ENCODE measurements at places on chromosomes 1 and 21.
A peak's percentile ranks its signal among the peaks of the same experiment; 100 is the strongest.

GRCh38 chr1:147612366-147612765 is 58.0 kb downstream of the ACP6 start:
- no peak for DNase-seq

- DNase-seq, result no peak
Measured at GRCh38 chr1:235533476-235534168, 29.4 kb upstream of the B3GALNT2 start.

- no peak for DNase-seq
Measured at GRCh38 chr1:61226791-61227567, 144.6 kb downstream of the NFIA start.

- no peak for DNase-seq
Measured at GRCh38 chr21:34180407-34180806, 107.0 kb downstream of the MRPS6 start.

- no peak for DNase-seq
Measured at GRCh38 chr1:109808703-109809102, 45.0 kb upstream of the EPS8L3 start.

DNA sequence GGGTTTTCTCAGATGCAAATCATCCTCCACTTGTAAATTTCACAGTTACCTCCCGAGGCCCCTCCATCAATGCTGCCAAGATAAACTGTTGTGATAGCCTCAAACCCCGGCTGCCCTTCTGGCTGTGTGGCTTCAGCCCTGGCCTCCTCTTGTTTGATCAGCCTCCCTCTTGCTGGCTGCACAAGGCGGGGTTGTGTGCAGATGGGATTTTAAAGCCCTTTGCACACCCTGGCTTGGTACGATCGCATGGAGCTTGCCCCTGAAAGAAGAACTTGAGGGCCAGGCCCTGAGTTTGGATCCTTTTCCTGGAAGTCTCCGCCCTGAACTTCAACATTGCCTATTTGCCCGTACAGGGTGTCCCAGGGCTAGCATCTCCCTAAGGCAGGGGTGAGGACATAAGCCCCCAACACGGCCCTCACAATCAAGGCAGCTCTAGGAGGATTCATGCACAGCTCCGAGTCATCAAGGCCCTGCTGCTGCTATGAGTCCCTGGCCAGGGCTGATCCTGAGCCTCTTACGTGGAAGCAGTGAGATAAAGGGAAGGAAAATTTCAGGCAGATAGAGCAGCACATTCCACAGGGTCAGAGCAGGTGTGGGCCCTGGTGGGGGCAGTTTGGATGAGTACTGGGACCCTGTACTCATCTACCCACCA is 181.2 kb upstream of the VAMP3 start:
- no peak for DNase-seq

GRCh38 chr1:197674286-197674685 is 101.0 kb downstream of the DENND1B start:
- DNase-seq, result no peak

DNA sequence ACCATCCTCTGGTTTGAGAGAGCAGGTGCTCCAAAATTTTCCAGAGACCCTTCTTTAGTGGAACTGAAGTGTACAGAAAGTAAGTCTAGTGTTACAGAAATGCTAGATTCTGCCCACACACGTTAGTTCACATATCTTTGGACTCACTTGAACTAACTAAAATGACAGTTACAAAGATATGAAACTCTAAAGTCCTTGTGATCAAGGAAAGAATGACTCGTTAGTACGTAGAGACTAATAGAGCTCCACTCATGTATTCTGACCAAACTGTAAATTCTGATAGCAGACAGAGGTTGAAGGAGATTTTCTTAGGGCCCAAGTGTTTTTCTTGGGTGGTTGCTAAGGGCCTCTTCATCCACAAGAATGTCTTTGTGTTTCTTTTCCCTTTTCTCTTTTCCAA is 491.5 kb upstream of the B3GALT2 start:
- DNase-seq, result no peak

- no peak for DNase-seq
Measured at GRCh38 chr1:48329486-48329885, 107.0 kb downstream of the SLC5A9 start.

DNA sequence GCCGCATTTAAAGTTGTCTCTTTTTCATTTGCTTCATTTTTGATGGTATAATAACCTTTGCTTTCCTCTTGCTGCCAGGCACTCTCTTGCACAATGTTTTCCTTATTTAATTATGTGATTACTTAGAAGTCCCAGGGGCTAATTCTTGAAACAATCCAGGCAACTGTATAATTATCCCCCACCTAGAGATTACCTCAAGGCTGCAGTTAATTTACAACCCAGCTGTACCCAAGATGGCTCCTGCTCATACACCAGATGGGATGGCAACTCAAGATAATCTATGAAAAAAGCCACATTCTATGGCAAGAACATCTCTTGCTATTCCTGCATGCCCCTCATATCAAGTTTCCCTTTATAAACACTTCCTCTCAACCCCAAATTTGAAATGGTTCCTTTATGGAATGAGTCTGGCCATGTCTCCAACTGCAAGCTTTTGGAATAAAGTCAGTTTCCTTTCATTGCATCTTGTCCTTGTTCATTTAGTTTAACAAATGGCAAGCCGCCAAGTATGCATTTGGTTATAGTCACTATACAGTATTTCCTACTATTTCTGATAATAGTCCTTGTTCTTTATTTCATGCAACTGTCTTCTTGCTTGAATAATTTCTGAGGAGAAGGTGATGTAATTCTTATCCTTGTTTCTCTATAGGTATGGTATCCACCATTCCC is 1042.6 kb downstream of the PLA2G4A start:
- DNase-seq, result no peak

DNA sequence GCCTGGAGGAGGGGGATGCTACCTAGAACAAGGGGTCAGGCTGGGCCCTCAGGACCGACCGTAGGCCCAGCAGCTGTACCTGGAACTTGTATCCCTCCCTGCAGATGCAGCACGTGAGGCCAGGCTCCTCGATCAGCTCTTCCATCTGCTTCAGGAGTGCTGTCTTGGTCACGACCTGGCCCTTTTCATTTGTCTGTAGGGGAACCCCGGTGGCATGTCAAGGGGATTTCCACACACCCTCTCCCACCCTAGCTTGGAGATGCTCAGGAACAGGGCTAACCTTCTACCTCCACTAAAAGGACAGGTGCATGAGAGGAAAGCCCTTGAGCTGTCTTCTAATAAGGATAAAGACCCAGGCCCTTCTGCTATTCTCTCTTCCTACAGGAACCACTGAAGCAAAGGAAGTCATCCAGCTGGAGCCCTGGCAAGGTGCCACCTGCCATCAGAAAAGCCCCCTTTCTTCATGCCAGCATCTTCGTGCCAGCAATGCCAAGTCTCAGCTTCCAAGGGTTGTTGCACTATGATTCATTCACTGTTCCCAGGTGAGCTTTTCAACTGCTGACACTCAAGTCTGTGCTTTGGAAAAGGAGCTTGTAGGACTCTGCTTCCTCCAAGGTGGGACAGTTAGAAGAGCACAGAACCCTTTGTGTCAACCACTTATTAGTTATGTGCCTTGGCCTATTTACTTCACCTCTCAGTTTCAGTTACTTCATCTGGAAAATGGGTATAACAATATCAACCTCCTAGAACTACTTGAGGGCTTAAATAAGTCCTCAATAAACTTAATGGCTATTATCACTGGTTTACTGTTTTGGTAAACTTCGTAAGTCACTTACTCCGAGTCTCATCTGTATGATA is 122.1 kb downstream of the UBR4 start:
- no peak for DNase-seq

- DNase-seq, result no peak
Measured at GRCh38 chr1:223326776-223327175, 37.2 kb downstream of the SUSD4 start.

DNA sequence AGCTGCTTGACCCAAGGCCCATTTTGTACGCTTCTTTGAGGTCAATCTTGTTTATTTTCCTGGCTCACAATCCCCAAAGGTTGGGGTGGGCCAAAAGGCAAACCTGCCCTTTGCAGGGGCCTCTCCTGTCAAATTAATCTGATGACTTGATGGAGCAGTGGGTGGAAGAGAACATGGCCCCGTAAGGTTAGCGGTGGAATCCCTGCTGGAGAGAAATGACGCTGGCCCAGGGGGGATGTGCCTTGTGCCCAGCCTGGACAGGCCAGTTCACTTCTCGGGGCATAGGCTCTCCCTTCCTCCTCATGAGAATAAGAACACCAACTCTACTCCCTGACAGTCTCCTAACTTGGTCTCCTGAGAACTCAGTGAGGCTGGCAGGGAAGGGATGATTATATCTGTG is 40.5 kb downstream of the C1orf198 start:
- DNase-seq, result no peak

DNA sequence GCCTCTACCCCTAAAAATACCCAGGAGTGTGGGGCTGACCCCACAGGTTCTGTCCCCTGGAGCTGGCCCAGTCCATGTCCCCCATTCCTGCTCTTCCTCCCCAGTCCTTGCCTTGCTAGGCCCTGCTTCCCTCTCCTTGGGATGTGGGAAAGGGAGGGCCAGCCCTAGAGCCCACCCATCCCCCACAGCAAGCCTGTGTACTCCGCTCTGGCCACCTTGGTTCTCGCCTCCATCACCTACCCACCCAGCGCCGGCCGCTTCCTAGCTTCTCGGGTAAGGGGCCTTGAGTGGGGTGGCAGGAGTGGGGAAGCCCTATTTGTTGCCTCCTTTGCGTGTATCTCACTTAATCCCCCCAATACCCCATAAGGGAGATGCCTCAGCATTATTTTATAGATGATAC is 6.7 kb downstream of the CLCNKB start:
- no peak for DNase-seq

GRCh38 chr1:225670806-225671733 is 18.1 kb upstream of the ENAH start:
- DNase-seq, result no peak

GRCh38 chr1:16960560-16961296 is 19.7 kb downstream of the MFAP2 start:
- peak; percentile 49 for DNase-seq

DNA sequence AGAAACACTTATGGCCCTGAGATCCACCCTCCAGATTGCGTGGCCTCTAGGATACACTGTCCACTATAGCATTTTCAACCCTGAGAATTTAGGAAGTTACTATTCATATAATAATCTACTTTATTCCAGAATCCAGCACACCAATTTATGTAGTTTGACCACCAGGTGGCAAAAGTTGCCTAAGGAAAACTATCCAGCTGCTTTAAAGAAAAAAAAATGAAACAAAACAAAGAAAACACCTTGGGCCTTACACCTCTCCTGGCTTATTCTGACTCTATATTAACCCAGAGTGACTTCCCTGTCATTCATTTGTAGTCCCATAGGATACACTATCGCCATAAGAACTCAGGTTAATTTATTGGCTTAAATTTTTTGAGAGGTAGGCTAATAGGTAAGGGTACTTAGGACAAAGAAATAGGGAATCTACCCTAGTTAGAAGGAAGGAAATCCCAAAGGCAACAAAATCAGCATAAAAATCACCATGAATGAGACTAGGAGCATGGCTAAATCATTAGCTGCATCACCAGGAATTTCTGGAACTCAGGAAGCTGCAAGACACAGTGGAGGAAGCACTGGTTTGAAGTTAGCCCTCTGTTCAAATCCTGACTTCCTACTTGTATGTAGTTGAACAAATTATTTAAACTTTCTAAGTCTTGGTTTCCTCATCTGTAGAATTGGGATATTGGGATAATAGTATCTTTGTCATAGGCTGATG is 107.5 kb downstream of the SPAG17 start:
- DNase-seq, result no peak

- DNase-seq, result peak; percentile 80
Measured at GRCh38 chr1:203305809-203306088, 430 bp downstream of the BTG2 start.

DNA sequence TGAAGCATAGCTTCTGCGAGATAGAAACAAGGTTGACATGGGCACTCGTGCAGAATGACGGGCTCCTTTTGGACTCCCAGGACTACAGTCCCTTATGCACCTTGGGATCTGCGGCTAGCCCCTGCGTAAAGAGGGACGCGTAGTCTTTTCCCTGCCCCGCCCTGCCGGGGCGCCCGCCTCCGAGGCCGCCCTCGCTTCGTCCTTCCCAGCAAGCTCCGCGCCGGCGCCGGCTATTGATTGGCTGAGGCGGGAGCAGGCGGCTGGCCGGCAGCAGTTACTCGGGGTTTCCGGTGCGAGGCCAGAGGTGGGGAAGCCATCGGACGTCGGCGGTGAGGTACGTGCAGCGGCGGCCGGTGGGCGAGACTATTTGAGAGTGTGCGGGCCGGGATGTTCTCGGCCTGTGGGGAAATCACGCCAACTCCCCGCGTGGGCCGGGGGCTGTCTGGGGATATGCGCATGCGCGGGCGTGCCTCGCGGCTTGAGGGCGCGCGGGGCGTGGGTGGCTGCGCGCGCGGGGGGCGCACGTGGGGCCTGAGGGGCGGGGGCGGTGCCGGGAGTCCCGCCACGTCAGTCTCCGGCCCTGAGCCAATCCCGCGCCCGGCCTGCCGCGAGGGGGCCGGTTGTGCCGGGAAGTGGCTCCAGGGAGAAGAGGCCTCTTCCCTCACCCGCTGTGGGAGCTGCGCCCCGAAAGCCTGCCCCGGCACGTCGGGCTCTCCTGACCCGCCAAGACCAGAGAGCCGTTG is at the start of gene TXLNA:
Gene TXLNA, plus strand, starts transcription at position 233 of the 743 bp plus-strand sequence. CDS start 671 bp downstream, outside the sequence.
- peak; percentile 84 for DNase-seq

DNA sequence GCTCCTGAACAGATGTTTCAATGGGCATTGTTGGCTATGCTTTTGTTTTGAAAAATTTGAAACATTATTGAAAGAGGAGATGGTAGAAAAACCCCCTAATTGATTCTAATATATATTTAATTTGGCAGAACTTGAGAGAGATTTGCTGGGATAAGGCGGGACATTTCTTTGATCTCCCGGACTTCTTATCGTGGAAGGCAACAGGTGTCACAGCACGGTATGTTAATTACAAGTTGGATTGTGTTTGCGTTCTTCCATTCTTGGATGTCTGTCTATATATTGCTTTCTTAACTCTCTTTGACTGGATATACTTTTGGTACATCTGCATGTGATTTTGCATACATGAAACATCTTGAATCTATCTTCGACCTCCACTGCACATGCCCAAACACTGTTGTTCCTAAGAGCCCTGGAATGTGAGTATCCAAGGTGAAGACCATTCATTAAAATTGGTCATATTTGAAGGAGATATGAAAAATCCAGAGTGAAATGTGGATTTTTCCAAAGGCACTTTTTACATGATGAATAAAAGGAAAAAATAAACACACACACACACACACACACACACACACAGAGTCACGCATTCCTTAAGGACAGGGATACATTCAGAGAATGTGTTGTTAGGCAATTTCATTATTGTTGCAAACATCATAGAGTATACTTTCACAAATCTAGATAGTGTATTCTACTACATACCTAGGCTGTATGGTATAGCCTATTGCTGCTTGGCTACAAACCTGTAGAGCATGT is 81.9 kb downstream of the FGGY start:
- no peak for DNase-seq
